ENCODE measurements at places on chromosomes 13 and 19. TPM values are rescaled to one million over a fixed set of nuclear protein-coding genes. Genes with fewer than 3 reads are reported as not detected.

The ZNF415 gene
- total RNA-seq: not detected

The FFAR1 gene
- total RNA-seq: 0.50 TPM

DNA sequence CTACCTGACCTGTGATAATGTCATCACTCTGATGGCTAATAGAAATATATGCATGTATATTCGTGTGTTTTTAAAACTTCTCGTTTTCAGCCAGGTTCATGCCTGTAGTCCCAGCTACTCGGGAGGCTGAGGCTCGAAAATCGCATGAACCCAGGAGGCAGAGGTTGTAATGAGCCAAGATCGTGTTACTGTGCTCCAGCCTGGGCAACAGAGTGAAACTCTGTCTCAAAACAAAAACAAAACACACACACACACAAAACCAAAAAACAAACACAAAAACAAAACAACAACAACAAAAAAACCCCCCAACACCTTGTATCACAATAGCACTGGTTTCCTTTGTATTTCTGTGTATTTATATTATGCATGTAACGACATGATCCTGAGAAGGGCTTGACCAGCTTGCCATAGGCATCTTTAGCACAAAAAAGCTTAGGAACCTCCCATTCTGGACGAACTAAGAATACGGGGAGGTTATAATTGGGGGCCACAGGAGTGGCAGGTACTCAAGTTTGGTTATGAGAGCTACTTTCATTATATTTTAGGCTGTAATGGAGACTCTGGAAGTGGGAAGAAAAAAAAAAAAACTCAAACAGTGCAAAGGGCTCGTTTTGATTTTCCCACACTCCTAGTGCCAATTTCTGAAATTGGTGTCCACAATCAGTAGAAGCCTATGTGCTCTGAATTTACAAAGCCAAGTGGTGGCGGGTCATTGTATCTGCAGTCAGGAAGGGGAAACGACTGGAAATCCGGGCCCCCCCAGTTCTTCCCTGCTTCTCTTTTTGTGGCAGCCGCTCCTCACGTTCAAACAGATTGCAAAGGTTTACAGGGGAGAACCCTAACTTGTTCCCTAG, 1.2 kb upstream of the ACP7 start:
- ATAC-seq: no peak

- no peak for ATAC-seq
These were observed 416 bp downstream of the SLC25A42 start for GRCh38 chr19:19064098-19064722.

DNA sequence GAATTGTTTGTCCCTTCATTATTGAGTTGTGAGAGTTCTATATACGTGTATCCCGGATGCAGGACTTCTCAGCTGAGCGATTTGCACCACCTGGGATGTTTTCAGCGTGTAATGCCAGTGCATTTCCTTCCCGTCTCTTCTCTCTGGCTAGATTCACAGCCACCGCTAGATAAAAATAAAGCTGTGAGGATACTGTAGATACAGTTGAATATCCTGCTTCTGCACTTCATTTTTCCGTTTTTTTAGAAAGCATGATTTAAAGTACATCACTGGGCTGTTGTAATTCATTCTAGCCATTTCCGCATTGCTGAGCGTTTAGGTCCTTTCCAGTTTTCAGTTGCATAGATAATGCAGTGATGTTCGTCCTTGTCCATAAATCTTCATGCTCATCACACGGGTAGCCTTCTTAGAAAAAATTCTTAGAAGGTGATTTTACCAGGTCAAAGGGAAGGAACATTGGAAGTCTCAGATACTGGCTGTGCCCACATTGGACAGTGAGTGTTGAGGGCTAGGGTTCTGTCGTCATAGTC, 14.7 kb downstream of the PPP1R37 start:
- ATAC-seq: no peak

DNA sequence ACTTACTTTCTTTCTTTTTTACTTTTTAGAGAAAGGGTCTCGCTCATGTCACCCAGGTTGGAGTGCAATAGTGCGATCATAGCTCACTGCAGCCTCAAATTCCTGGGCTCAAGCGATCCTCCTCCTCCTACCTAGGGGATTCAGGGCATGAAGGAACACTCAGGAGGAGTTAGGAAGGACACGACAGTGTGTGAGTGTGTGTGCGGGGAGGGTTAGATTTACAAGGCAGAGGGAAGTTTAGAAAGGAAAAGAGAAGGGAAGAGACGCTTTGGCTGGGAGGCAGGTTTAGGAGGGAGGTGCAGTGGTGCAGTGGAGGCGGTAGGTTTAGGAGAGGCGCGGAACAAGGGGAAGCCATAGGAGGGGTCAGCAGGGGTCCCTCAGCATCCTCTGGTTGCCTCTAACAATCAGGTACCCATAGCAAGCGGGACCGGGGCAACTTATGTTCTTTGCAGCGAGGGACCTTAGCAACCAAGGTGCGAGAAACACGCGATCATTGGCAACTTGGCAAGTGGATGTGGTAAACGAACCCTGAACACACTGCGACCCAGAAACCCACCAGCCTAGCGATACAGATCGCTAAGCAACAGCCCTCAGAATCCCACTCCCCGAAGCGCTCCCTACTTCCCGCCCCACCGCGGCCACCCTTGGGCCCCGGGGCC, 501 bp downstream of the SIRT2 start:
- no peak for ATAC-seq

- no peak for ATAC-seq
These were observed 527.9 kb downstream of the MYO16 start for GRCh38 chr13:109157275-109157674.

DNA sequence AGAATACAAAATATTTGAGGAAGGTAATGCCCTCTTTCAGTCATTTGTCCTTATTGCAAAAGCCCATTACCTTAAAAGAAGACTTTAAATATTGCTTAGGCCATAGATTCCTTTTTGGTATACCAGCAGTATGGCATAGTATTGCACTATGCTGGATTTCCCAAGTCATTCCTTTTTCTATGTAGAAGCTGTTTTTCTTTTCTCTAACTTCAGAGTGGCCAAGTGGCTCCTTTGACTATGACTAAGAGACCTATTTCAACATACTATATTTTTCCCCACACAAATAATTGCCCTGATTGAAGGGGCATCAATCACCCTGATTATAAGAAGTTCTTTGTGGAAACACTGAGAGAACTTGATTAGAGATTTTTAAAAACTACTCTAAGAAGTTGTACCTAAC, 68.6 kb downstream of the UFM1 start:
- no peak for ATAC-seq

- ATAC-seq: no peak
These were observed 38.7 kb downstream of the KATNAL1 start for GRCh38 chr13:30268673-30269072.

DNA sequence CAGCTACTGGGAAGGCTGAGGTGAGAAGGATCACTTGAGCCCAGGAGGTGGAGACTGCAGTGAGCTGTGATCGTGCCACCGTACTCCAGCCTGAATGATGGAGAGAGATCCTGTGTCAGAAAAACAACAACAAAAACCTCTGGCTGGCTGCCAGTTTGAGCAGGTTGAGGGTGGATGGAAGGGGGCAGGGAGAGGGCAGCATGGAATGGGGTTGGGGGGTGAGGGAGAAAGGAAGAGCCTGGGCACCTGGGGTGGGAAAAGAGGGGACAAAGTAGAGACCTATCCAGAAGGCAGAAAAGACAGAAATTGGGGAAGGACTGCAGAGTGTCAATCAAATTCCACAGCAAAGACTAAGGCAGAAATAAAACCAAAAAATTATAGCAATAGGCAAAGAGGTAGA, 4.7 kb downstream of the SLC1A5 start:
- no peak for ATAC-seq

All from motor neuron (in vitro differentiated cells).